ENCODE measurements at places on chromosomes 2 and 18.
A peak's percentile ranks its signal among the peaks of the same experiment; 100 is the strongest.

- H3K27ac ChIP-seq = no peak overlapping the region
- peaks cover 10% of the 10 kb centered on the region for H3K4me1 ChIP-seq
- no peak for DNase-seq
- H3K36me3 ChIP-seq = no peaks in the 10 kb centered on the region
- H3K27me3 ChIP-seq = no peaks in the 10 kb centered on the region
- H3K4me3 ChIP-seq = no peak overlapping the region
Observed at GRCh38 chr2:171924170-171924942, 2.1 kb downstream of the HAT1 start.

- H3K4me1 ChIP-seq = no peaks in the 10 kb centered on the region
- H3K27me3 ChIP-seq = no peaks in the 10 kb centered on the region
- no peak overlapping the region for H3K27ac ChIP-seq
- DNase-seq = no peak
- H3K36me3 ChIP-seq = no peaks in the 10 kb centered on the region
- no peak overlapping the region for H3K4me3 ChIP-seq
Observed at GRCh38 chr2:118417406-118418120, 329.3 kb downstream of the INSIG2 start.

DNA sequence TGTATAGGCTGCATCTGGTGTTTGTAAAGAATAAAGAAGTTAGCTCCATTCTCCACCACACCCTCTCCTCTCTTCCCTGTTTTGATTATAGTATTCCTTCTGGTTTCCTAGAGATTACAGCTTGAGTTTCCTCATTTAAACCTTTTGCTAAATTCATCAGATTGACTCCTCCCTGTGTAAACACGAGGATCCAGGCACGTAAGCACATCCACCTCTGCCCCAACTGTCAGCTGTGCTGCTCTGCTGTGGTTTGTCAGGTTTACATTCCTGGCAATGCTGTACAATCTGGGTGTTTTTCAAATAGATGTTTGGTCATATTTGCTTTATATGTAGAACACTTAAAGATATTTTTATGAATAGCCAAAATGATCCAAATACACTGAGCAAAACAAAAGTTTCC, 302.8 kb downstream of the PTGR3 start:
- no peaks in the 10 kb centered on the region for H3K27me3 ChIP-seq
- no peaks in the 10 kb centered on the region for H3K4me1 ChIP-seq
- no peak overlapping the region for H3K4me3 ChIP-seq
- no peak overlapping the region for H3K27ac ChIP-seq
- DNase-seq = no peak
- no peaks in the 10 kb centered on the region for H3K36me3 ChIP-seq

DNA sequence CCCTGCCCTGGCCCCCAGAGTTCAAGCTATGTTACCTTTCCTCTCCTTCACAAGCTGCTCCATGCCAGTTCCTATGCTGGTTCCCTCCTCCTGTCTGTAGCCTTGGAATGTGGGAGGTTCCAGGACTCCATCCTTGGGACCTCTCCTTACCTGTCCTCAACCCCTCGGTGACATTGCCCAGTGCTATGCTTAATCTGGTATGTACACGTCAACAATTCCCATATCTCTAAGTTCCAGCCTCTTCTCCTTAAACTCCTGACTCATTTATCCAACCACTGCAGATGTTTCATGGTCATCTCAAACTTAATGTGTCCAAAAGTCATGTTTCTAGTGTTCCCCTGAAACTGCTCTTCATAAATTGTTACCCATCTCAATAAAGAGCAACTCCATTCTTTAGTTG, 160.8 kb downstream of the TNS1 start:
- no peak overlapping the region for H3K4me3 ChIP-seq
- peaks cover 12% of the 10 kb centered on the region for H3K4me1 ChIP-seq
- H3K27ac ChIP-seq = no peak overlapping the region
- H3K27me3 ChIP-seq = no peaks in the 10 kb centered on the region

DNA sequence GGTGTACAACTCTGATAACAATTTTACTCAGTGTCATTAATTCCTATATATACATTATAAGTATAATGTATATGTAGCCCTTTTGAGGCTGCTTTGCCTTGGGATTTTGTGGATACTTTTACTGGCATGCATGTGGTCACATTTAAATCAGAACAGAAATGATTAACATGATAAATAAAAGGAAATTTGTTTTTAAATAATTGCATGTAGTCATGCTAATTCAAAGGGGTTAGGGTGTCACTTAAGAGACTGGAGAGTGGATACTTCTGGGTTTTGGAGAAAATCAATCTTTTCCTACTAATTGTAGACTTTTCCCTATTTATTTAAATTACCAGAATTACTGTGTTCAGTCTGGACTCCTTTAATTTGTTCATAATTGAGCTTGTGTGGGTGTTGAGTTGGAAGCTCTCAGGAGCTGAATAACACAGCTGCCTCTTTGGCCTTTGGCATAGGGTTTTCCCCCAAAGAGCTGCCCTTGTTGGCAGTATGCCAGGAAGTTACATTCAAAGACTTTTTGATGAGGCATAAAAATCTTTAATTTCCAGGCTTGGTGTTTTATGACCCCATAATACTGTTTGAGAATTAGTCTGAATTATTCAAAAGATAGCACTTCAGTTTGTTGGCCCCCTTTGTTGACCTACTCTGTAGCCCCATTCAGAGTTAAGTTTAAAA, 484.7 kb upstream of the NRP2 start:
- no peak overlapping the region for H3K27ac ChIP-seq
- DNase-seq = no peak
- H3K4me3 ChIP-seq = no peak overlapping the region
- peaks cover 6% of the 10 kb centered on the region for H3K4me1 ChIP-seq

- no peak overlapping the region for H3K4me3 ChIP-seq
- no peaks in the 10 kb centered on the region for H3K4me1 ChIP-seq
Observed at GRCh38 chr2:191051825-191052778, 38.1 kb upstream of the STAT1 start.

- no peak overlapping the region for H3K27ac ChIP-seq
- no peak overlapping the region for H3K4me3 ChIP-seq
- DNase-seq = no peak
- H3K27me3 ChIP-seq = no peaks in the 10 kb centered on the region
- peaks cover 4% of the 10 kb centered on the region for H3K4me1 ChIP-seq
- H3K36me3 ChIP-seq = no peaks in the 10 kb centered on the region
Observed at GRCh38 chr2:10820978-10821695, 8.6 kb upstream of the PDIA6 start.

DNA sequence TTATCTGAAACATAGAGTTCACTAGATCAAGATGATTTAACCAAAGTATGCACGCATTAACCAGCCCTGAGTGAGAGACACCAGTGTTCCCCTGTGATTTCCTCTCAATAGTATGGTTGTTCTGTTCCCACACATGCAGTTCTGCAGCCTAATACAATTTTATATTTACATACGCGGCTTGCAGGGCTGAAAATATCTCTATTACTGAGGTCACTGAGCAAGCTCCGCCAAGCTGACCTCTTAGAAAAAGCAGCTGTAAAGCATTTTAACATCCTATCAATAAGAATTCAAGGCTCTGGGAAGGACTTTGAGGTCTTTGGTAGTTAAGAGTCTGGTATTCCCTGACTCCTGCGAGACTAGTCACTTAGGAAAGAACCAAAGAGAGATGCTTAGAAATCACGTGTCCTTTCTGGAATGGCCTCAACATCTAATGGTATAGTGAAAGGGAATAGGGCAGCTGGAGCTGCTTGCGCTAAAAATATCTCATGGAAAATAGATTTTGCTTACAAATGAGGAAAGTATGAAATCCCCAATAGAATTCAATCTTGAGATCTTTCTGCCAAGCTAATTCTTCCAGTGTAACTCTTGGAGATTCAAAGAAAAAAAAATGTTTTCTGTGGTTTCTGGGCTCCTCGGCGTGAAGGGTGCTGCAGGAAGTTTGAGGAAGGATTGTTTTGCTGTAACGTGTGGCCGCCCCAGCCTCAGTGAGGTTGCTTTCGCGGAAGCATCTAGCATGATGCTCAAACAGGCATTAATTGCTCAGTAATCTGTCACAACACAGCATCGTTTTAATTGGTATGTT, 59.2 kb downstream of the DOCK10 start:
- H3K27ac ChIP-seq = no peak overlapping the region
- no peaks in the 10 kb centered on the region for H3K4me1 ChIP-seq
- no peaks in the 10 kb centered on the region for H3K27me3 ChIP-seq
- H3K4me3 ChIP-seq = no peak overlapping the region
- DNase-seq = no peak

DNA sequence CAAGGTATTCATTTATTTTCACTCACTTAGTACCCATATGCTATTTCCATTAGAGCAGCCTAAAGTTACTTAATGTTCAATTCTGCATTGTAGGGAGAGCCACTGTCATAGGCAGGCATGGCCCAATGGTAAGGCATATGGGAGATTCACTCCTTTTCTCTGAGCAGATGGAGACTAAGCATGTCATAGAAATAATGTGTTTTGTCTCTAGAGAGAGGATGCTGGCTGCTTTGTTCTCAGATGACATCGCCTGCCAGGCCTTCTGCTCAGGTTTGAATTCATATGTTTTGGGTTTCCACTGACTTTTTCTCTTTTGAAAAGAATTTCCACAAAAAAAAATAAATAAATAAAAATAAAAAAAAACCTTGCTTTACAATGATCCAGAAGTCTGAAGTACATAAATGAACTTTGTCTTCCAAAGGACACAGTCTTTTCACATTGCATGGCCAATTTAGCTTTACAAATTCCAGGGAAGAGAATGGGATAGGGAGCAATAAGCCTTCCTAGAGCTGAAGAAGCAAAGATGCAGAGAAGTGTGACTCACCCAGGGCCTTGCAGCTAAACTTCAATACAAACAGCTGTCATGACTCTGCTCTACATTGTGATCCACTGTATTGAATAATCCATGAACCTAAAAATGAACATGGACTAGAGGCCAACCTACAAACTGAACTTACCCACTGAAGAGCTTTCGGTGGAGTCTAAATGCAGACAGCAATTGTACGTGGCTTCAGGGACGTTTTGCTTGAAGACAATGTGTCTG, 422.5 kb downstream of the CMPK2 start:
- no peak overlapping the region for H3K4me3 ChIP-seq
- DNase-seq = no peak
- H3K27me3 ChIP-seq = no peaks in the 10 kb centered on the region
- H3K4me1 ChIP-seq = no peaks in the 10 kb centered on the region
- no peak overlapping the region for H3K27ac ChIP-seq

- no peaks in the 10 kb centered on the region for H3K4me1 ChIP-seq
- no peak overlapping the region for H3K4me3 ChIP-seq
- no peaks in the 10 kb centered on the region for H3K27me3 ChIP-seq
- H3K36me3 ChIP-seq = no peaks in the 10 kb centered on the region
Observed at GRCh38 chr2:171394164-171394740, 39.5 kb downstream of the METTL8 start.

DNA sequence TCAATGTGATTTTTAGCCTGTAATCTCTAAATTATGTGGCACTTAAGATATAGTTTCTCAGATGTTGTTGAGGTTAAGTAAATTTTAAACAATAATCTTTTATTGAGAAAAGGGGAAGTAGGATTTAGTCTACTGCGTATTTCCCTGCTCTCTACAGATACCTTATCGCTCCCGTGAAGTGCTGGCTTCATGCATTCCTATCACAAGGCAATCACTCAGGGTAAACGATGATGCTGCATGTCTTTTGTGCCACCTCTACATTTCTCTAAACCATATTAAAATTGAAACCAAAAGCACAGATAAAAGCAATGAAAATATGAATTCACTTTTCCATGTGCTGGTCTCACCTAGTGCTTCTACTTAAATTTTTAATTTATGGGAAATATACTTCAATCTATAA, 14.4 kb upstream of the RPE start:
- H3K27ac ChIP-seq = no peak overlapping the region
- no peak for DNase-seq
- no peaks in the 10 kb centered on the region for H3K27me3 ChIP-seq
- no peak overlapping the region for H3K4me3 ChIP-seq

DNA sequence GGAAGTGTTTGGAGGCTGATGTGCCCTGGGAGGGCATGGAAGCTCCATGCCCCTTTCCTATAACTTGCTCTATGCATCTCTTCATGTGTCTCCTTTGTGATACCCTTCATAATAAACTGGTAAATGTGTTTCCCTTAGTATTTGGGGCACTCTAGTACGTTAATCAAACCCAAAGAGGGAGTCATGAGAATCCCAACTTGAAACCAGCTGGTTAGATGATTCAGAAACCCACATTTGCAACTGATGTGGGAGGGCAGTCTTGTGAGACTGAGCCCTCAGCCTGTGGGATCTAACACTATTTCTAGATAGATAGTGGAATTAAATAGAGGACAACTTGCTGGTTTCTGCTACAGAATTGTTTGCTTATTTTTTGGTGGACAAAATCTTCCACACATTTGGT, 20.3 kb downstream of the ANKRD30B start:
- no peaks in the 10 kb centered on the region for H3K27me3 ChIP-seq
- H3K27ac ChIP-seq = no peak overlapping the region
- no peaks in the 10 kb centered on the region for H3K36me3 ChIP-seq
- no peak for DNase-seq
- no peak overlapping the region for H3K4me3 ChIP-seq

- H3K27me3 ChIP-seq = no peaks in the 10 kb centered on the region
- no peak overlapping the region for H3K27ac ChIP-seq
- H3K4me3 ChIP-seq = no peak overlapping the region
- DNase-seq = no peak
- no peaks in the 10 kb centered on the region for H3K4me1 ChIP-seq
Observed at GRCh38 chr2:145290986-145291385, 771.1 kb upstream of the ZEB2 start.

- no peak for DNase-seq
- H3K27ac ChIP-seq = no peak overlapping the region
- no peaks in the 10 kb centered on the region for H3K36me3 ChIP-seq
- H3K27me3 ChIP-seq = no peaks in the 10 kb centered on the region
Observed at GRCh38 chr2:67258831-67259230, 138.3 kb upstream of the ETAA1 start.

GRCh38 chr2:178863130-178863855, 56.1 kb upstream of the TTN start:
- H3K27me3 ChIP-seq = no peaks in the 10 kb centered on the region
- H3K27ac ChIP-seq = peak overlapping the region; percentile 48
- no peaks in the 10 kb centered on the region for H3K36me3 ChIP-seq
- no peak for DNase-seq
- no peak overlapping the region for H3K4me3 ChIP-seq

DNA sequence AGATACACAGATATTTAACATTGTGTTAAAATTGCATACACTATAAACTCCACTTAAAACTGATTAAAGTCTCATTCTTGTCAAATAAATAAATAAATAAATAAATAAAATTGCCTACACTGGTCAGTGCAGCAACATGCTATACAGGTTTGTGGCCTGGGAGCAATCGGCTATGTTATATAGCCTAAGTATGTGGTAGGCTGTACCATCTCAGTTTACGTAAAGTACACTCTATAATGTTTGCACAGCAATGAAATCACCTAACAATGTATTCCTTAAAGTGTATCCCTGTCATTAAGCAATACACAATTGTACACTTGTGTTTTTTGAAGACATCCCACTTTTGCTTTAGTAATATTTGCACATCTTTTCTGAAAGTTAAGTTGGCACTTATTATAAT, 337.7 kb upstream of the SETBP1 start:
- no peak overlapping the region for H3K27ac ChIP-seq
- H3K36me3 ChIP-seq = no peaks in the 10 kb centered on the region
- H3K4me3 ChIP-seq = no peak overlapping the region
- no peaks in the 10 kb centered on the region for H3K27me3 ChIP-seq
- DNase-seq = no peak

GRCh38 chr2:176098366-176099158, 1.0 kb upstream of the HOXD12 start:
- DNase-seq = no peak
- H3K4me3 ChIP-seq = no peak overlapping the region
- H3K27ac ChIP-seq = no peak overlapping the region
- peaks cover 9% of the 10 kb centered on the region for H3K4me1 ChIP-seq
- H3K27me3 ChIP-seq = peaks cover 11% of the 10 kb centered on the region

Data from testis (tissue), 5 donors.